Activated B cell treated with CpG ODN at 0.5 μM for 24 hours (primary cell): ENCODE measurements at places on chromosomes 11 and 22.

GRCh38 chr11:1752907-1753228 is 2.5 kb upstream of the IFITM10 start:
- no peak for DNase-seq

GRCh38 chr11:6719576-6719975 is 36.4 kb upstream of the MRPL17 start:
- DNase-seq, result no peak

DNA sequence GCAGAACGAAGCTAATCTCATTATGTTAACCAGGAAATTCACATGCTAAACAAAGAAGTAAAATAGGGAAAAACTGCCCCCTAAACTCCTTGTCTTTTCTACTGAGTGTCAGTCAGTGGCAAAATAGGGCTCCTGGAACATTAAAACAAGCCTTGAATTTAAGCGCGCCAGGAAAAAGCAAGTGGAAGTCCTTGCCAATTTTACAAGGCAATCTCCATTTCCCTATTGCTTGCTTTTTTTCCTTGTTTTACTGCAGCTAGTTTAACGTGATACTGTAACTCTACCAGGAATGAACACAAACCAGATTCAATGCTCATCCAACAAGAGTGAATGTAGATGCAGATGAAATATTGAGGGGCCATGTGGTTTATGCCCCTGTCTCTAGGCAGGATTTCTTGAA is 28.1 kb upstream of the KIRREL3 start:
- DNase-seq, result no peak

DNA sequence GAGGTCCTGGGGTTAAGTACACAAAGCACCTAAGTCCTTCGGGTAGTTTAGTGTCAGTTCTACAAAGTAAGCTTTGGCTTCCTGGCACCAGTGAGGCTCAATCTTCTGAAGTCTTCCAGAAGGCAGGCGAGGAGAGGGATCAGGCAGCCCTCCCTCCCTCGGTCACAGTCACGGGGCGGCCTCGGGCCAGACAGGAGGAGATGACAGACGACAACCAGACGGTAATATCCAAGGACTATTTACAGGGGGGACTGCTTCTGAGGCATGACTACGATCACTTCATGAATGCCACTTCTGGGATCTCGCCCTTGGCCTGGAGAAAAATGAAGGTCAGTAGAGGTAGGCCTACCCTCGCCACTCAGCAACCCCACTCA is 383 bp upstream of the TMEM223 start:
- DNase-seq, result no peak

GRCh38 chr11:68398995-68399851 is 61.3 kb upstream of the PPP6R3 start:
- DNase-seq, result no peak

DNA sequence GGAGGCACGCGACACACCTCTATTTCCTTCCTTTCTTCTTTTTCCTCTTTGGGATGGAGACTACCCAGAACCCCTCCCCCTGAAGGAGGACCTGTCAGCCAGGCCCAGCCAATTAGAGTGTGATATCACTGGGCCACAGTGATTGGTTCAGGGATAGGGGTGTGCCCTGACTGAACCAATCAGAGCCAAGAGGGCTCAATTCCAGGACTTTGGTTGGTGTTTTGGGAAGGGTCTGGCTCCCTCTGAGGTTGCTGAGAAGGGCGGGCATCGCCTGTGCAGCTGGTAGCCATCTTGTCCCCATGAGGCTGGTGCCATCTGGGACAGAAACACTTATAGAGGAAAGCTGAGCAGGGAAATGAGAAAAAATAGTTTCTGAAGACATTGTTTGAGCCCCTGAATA is 71.4 kb downstream of the CHST1 start:
- DNase-seq, result no peak

DNA sequence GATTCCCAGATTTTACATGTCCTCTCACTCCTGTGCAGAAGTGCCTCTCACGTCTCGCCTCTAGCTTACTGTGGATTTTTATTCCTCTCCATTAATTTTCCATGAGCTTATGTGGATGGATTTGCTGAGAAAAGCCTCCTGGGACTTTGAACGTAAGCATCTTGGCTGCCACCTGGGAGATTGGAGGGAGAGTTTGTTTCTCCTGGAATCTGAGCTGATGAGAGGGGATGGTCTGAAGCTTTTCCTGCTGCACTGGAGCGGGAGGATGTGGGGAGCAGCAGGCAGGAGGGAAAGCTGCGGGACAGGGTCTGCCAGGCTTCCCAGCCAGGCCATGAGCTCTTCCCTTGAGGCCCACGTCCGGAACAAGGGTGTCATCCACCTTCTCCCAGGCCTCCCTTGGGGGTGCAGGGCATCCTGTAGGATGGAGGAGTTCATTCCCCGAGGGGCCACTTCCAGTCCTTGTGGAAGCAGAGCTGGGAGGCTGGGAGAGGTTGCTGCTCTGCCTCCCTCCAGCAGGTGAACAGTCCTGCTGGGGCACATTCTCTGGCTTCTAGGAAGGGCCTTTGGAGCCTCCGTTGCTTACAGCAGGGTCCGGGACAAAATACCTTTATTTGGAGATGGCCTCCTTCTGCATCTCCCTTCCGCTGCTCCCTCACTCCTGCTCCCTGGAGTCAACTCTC is 3.6 kb upstream of the SHANK2 start:
- DNase-seq, result no peak

DNA sequence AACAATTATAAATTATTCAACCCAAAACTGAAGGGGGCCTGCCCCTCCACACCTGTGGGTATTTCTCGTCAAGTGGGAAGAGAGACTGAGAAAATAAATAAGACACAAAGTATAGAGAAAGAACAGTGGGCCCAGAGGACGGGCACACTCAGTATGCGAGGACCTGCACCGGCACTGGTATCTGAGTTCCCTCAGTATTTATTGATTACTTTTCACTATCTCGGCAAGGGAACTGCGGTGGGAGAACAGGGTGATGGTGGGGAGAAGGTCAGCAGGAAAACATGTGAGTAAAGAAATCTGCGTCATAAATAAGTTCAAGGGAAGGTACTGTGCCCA is 3.2 kb downstream of the C11orf54 start:
- DNase-seq, result no peak

DNA sequence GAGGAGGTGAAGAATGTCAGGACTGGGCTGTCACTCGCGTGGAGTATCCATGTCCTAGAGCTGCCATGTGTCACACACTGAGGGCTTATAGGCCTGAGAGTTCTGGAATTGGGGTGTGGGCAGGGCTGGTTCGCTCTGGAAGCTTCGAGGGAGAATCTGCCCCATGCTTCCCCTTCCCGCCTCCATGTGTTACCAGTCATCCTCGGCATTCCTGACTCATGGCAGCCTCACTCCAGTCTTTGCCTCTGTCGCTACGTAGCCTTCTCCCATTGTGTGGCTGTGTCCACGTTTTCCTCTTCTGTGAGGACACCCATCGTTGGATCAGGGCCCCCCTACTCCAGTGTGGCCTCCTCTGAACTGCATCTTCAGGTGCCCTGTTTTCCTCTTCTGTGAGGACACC is 301.2 kb downstream of the TBC1D22A start:
- no peak for DNase-seq

- DNase-seq, result no peak
Measured at GRCh38 chr11:36454551-36454940, 55.5 kb downstream of the TRAF6 start.

GRCh38 chr22:38786631-38787030 is 7.3 kb downstream of the DNAL4 start:
- no peak for DNase-seq

DNA sequence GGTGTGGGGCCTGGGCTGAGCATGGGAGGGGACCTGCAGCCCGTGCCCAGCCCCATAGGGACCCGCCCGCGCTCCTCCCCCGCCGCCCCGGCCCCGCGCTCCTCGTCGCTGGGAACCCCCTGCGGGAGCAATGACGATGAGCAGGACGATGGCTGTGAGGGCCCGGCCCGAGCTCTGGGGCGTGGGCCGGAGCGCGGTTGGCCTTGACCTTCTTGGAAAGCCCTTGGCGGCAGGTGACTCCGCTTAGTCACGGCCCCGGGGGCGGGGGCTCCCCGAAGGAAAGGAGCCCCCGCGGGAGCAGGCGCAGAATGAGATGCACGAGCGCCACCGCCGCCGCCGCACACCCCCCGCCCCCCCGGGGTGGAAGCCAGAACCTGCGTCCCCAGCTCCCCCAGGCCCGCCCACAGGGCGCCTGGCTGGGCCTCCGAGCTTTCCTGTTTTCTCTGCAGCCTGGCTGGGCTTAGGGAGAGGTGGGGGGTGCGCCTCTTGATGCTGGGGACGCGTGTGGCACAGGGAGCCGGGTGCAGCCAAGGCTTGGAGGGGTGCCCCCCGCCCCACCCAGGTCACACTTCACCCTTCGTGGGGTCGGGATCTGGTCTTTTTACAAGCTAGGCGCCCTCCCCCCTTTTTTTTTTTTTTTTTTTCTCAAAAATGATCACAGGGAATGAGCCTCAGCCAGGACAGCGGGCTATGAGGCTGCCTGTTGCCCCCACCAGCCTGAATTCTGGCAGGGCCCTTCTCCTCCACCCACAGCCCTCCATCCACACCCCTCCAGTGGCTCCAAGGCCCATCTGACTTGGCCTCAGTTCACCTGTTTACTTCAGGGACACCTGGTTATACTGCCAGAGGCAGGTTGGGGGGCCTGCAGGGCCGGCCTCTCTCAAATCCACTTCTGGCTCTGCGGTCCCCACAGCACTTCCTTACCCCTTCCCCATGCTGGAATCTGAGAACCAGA is 17.9 kb downstream of the CRELD2 start:
- peak; percentile 92 for DNase-seq

GRCh38 chr11:36059660-36060059 is 115.8 kb downstream of the LDLRAD3 start:
- DNase-seq, result no peak

- no peak for DNase-seq
Measured at GRCh38 chr11:59187587-59187986, 15.7 kb downstream of the DTX4 start.

DNA sequence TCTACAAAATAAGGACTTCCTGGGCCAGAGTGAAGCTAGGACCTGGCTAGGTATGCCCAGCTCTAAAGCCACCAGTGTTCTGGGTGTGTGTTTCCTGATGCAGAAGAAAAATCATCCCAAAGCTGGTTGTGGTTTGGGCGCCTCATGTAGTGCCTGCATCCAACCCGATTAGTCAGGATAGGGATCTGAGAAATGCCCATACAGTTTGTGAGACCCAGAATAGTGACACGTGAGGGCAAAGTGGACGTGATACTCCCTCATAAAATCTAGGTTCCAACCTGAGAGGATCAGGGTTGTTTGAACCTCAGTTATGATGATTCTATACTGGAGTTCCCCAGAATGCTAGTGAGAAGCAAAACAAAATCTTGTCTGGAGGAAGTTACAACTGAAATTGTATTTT is 238.4 kb downstream of the TBC1D22A start:
- DNase-seq, result no peak

- no peak for DNase-seq
Measured at GRCh38 chr22:46983046-46983445, 220.6 kb downstream of the TBC1D22A start.

- no peak for DNase-seq
Measured at GRCh38 chr11:18071098-18071705, 25.1 kb upstream of the TPH1 start.

DNA sequence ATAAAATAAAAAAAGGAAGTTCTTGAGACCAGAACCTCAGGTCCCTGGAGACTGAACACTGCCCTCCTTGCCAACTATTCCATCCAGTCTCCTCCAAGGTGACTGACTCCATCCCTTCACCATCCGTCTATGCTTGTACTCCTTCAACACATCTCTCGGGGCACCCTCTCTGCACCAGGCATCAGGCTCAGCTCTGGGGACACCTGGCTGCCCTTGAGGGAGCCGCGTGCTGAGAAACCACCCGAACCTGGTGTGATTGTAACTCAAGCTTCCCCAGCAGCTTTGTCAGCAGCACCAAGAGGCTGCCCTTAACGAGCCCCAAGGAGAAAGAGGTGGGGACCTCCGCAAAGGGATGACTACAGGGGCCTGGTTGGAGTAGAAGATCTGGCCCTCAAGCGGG is 1.7 kb downstream of the PTPN5 start:
- no peak for DNase-seq

GRCh38 chr22:31286360-31287255 is 5.7 kb downstream of the PIK3IP1 start:
- no peak for DNase-seq

DNA sequence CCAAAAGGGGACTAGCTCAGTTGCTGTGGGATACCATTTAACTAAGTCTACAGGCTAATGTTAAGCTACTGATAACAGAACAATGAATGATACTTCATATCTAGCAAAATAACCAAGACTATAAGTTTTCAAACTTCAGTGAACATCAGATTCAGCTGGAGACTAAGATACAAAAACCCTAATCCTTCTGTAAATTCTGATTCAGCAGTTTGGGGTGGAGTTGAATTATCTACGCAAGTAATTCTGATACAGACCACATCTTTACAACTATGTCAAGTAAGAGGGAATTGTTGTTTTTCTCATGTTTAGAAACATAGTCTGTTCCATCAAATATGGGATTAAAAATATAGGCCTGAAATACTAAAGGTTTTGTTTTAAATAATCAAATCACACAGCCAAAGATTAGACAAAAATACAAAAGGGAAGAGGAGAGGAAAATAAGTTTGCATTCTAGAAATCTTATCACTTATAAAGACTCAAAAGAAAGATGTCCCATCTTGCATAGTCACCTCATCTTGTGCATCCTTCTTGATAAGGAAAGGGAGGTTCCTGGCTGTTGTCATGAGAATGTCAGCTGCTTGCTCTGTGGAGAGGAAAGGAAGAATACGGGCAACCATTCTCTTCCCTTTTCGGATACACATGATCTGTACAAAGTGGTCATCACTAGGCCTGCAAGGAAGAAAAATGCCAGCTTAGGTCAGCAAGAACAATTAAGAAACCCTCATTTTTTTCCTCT is 21.4 kb downstream of the PATL1 start:
- DNase-seq, result no peak

- no peak for DNase-seq
Measured at GRCh38 chr22:41538583-41538982, 5.7 kb downstream of the POLR3H start.

DNA sequence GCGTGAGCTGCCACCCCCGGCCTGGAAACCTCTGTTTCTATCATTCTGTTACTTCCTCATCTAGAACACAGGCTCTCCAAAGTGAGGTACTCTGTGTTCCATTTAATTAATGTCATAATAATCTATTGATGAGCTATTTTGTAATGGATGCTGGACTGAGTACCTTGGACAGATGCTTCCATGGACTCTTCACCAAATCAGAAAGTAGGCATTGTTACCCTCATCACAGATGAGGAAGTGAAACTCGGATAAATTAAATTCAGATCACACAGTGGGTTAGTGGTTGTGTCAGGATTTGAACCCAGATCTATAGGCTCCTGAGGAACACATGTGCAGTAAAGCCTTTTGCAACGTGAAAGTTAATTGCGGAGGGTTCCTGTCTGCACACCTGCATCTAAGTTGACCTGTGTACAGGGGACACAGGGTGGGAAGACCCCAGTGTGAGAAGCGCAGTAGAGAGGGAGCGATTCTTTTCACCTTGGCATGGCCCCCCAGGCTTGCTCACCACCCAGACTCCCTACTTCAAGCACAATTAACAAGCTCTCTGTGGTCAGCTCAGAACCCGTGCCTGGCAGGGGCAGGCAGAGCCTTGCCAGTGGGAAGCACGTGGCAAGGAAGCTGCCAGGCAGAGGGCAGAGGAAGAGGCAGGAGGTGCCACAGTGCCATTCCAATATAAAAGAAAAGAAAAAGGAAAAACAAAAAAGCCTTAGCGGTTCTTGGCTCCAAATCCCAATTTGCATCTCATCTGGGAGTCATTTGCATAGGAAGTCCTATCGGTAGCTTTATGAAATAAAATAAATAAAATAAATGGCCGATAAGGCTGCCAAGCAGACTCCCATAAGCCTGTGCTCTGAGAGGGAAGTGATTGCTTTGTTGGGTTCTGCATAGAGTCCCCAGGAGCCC is 239.3 kb downstream of the GRIK4 start:
- DNase-seq, result no peak
